ENCODE measurements at places on chromosomes 2 and 18. TPM values are rescaled to one million over a fixed set of nuclear protein-coding genes. Genes with fewer than 3 reads are reported as not detected.

GRCh38 chr2:236667526-236667925 is 97.9 kb downstream of the ACKR3 start:
- no peak for DNase-seq

The ANKRD44 gene
- polyA plus RNA-seq = 15.5 TPM

DNA sequence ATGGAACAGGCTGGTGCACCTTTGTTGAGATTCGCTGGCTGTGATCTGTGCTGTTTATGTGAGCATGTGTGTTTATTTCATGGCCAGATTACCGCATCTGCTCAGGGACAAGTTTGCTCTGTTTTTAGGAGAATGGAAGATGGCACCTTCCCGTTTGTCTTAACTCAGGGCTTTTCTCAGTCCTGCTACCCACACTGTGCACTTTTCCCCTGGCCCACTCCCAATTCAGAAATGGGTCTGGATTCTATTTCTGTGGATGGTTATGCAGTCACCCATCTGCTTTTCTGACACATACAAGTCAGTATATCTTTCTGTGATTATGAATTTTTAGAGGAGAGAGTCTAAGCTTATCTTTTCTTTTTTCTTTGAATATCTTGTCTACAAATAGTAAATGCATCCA is 15.4 kb downstream of the MGAT5 start:
- no peak for DNase-seq

GRCh38 chr2:46079985-46080560 is 217.1 kb upstream of the EPAS1 start:
- DNase-seq = no peak

The CD8B gene
- polyA plus RNA-seq = 0.88 TPM

- DNase-seq = no peak
These were observed 108.8 kb upstream of the SLC1A4 start for GRCh38 chr2:64880193-64880951.

DNA sequence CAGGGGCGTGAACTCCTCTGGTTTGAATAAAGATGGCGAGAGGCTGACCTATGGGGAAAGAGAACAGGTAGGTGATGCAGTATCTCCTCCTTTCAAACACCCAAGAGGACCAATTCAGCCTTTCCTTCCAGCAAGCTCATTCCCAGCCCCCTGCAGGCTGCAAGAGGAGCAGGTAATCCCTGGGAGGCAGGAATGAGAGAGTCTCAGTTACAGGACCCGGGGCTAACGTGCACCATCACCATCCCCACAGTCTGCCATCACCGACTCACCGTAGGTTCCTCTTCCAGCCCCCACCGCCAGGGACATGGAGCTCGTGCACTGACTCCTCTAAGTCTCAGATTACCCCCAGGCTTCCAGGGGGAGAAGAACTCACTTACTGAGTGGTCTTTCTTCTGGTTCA is 26.7 kb downstream of the XDH start:
- DNase-seq = no peak

The TUBA3E gene
- 0.18 TPM for polyA plus RNA-seq

The KCNJ3 gene
- polyA plus RNA-seq = 8.6 TPM

The PRSS56 gene
- not detected for polyA plus RNA-seq

GRCh38 chr2:37689751-37690150 is 18.3 kb upstream of the CDC42EP3 start:
- no peak for DNase-seq

- DNase-seq = peak; percentile 57
These were observed at the start of gene SOCS6 for GRCh38 chr18:70288851-70289328. TSS of gene SOCS6 (plus strand) at chr18:70289045. CDS start at chr18:70324669, 35,624 bp downstream.

- no peak for DNase-seq
These were observed 107.4 kb upstream of the ID2 start for GRCh38 chr2:8574196-8575037.

- DNase-seq = no peak
These were observed 164.4 kb downstream of the FMNL2 start for GRCh38 chr2:152499331-152499816.

GRCh38 chr2:152452256-152452973 is 117.4 kb downstream of the FMNL2 start:
- no peak for DNase-seq

GRCh38 chr2:149601141-149601796 is 13.7 kb upstream of the MMADHC start:
- DNase-seq = no peak

The PLCL1 gene
- polyA plus RNA-seq = 16.8 TPM

The DNAH7 gene
- polyA plus RNA-seq = 8.8 TPM

DNA sequence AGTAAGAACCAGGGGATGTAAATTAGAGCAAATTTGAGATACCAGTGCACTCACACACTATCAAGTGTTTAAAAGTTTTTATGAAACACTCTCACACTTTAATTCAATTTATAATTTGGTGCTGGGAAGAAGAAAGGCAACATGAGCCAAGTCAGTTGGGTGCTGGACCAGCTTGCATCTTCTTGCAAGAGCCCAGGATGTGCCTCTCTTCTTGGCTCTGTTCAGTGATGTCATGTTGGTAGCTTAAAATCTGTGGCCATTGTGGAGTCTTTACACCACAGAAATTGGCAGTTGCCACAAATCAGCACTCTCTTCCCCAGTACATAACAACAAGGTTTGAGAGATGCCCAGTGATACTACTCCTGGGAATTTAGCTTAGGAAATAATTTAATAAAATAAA is 38.2 kb downstream of the IL1R2 start:
- no peak for DNase-seq

The ADAM23 gene
- 6.9 TPM for polyA plus RNA-seq

DNA sequence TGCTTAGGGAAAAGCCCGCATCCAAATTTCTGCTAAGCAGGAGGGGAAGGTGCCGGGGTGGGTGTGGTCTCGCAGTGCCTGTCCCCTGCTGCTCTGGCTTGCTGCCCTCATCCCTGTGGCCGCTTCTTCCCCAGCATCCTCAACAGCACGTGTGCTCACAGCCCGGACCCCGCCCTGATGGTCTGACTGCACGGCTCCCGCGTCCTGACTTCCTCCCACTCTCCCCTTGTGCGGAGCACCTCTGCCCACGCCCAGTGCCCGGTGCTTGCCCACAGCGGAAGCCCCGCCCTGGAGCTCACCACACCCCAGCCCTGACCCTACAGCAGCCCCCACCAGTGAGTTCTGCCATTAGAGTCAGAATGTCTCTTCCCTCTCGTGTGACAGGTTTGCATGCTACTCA is 277.9 kb downstream of the NDUFA10 start:
- no peak for DNase-seq

The LMAN2L gene
- 49.5 TPM for polyA plus RNA-seq

The SETBP1 gene
- 35.3 TPM for polyA plus RNA-seq

DNA sequence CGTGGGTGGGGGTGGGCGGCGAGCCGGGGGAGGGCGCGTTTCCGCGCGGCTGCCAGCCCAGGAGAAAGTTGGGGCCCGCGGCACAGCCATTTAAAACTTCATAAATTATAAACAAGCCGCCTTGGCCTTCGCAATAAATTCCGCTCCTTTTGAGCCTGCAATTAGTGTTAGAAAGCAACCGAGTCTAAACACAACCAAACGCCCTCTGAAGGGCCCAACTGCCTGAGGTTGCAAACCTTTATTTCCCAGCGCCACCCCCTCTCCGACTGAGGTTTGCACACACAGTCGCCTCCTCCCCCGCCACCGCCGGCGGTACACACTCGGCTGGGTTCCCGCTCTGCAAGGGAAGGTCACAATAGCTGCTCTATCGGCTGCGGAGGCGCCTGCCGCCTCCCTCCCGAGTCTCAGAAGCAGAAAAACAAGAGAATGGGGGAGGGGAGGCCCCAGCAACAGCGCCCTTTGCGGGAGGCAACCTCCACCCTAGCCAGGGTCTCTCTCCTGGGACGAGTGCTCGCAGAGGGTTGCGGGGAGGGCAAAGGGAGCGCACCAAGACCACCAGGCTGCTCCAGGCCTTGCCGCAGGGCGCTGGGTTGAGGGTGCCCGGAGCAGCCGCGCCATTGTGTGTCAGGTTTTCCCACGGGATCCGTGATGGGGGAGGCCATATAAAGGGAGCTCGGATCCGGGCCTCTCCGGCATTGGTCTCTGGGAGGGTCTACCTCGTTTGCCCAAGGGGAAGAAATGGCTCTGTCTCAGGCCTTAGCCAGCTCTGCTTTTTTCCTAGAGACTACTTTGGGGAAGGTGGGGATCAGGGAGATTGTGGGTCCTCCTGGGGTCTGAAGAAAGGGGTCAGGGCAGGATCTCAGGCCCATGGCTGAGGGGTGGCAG is 13.4 kb upstream of the HOXD1 start:
- peak; percentile 86 for DNase-seq

DNA sequence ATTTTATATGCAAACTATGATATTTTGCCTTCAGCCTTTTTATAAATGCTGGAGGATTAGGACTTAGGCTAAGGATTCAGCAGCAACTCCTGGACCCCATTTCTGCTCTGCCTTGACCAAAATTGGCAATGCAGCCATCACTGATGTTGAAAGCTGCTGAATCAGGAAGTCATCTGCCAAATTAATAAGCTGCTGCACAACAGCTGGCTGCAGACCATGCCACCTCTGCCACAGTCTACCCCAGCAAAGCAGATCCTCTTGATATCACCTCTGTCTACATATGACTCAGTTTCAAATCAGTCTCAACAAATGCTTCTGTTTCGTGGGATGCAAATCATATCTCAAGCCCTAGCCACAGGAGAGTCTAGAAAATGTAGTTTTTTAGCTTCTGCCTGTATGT is 7.1 kb upstream of the SOS1 start:
- no peak for DNase-seq

The UGT1A10 gene
- not detected for polyA plus RNA-seq

GRCh38 chr18:74825460-74825859 is 227.8 kb downstream of the ZNF407 start:
- no peak for DNase-seq

Measured in left kidney (tissue), 8 donors.